DND-41 (cell line): ENCODE measurements at places on chromosomes 7 and 10.

GRCh38 chr7:151660141-151660540, 140.4 kb upstream of the RHEB start:
- no peak for DNase-seq

- no peak for DNase-seq
These were observed 97.2 kb downstream of the DOCK4 start for GRCh38 chr7:112108981-112109380.

DNA sequence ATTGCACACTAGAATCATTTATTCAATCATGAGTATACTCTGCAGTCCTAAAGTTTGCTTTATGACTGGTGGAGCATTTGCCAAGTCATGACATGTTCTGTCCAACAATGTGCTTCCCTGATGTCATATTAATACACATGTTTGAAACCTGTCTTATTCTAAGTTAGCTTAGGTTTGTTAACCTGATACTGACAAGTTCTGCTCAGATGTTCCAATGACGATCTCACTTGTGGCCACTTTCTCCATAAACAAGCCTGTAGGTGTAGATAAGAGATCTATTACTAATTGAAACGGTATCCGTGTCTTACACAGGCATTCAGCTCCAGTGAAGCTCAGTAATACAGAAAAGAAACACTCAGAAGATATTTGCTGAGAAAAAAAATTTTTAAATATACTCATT, 64.9 kb downstream of the GPR37 start:
- no peak for DNase-seq

GRCh38 chr7:155285833-155286232, 11.8 kb upstream of the INSIG1 start:
- DNase-seq, result no peak

DNA sequence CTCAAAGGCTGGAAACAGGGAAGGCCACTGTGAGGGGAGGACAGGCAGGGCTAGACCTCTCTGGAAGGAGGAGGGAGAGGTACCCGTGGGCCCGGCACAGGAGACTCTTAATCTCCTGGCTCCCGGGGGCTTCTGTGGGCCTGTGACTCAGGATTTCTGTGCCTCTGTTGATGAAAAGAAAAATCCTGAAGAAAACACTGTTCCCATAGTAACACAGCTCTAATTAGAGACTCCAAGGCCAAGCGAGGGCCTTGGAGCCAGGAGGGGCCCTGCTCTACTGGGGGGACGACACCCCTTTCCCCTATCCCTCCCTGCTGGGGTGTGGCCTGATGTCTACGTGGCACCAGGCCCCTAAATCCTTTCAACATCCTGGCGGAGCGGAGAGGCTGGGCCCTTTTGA, 174.1 kb upstream of the TNRC18 start:
- no peak for DNase-seq

- DNase-seq, result no peak
These were observed 469.7 kb upstream of the FOXK1 start for GRCh38 chr7:4212376-4212775.

DNA sequence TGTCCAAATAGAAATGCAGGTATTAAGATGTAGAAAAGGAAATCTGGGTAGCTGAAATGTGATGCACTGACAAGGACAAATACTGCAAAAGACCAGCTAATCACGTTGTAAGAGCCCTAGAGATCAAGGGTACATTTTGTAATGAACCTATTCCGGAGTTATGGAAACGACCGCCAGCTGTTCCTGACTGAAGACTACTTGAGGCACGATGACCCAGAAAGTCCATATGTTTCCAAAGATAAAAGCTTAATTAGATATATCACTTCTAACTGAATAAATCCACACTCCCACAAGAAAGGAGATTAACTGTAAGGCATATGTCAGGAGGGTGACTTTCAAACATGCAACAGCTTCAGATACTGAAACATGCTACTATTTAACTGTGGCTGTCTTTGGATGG, 253.5 kb downstream of the NSUN6 start:
- no peak for DNase-seq

GRCh38 chr10:130748409-130749057, 563.0 kb downstream of the TCERG1L start:
- no peak for DNase-seq

- no peak for DNase-seq
These were observed 142.9 kb upstream of the AKR1E2 start for GRCh38 chr10:4683137-4683536.

- DNase-seq, result peak; percentile 73
These were observed 94.2 kb upstream of the IGFBP3 start for GRCh38 chr7:46015107-46015868.

DNA sequence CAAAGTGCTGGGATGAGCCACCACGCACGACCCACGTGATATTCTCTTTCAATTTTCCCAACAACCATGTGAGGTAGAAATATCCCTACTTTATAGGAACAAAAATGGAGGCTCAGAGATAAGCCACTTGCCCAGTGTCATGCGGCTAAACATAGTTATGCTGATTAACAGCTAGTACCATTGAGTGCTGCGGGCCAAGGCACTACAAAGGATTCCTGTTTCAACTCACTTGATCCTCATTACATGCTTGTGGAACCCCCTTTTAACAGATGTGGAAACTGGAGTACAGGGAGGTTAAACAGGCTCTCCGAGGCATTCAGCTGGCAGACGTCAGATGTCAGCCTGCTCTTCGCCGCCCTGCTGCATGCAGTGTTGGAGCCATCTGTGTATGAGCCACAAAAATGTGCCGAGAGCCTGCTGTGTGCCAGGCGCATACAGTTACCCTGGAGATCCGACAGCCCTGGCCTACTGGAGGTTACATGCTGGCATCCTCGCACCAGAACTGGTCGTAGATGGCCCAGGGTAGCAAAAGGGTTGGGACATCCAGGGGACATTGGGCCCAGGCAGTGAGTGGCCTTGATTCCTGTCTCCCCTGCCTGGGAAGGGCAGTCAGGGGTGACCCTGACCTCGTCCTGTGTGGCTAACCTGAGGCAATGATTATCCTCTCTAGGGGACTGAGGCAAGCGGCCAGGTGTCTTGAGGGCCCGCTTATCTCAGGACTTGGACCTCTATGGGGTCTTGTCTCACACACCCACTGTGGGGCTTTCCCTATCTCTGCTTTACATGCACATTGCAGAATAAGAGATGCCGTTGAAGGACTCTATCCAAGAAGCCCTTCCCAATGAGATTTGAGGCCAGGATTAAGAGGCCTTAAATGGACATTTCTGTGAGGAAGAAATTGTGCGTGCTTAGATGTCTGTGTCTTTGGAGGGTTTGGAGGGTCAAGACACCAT, 18.5 kb upstream of the SRGN start:
- no peak for DNase-seq

DNA sequence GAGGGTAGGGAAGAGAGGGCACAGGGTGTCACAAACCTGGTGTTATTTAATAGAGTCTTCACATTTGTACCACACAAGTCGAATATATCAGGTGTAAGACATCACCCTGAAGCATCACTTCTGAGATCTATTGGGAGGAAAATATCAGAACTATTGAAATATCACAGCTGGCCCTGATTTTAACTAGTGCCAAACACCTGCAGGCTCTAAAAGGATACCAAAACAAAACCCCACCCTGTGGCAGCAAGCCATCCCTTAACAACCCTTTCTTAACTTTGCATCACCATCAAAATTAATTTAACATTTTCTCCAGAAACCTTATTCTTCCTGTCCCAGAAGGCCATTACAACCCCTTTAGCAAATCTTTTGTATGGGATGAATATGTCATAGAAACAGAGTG, 365.4 kb downstream of the SUGCT start:
- no peak for DNase-seq

GRCh38 chr7:29281782-29282541, 87.4 kb downstream of the CHN2 start:
- no peak for DNase-seq

- DNase-seq, result no peak
These were observed 54.2 kb downstream of the PNLIPRP2 start for GRCh38 chr10:116674901-116675423.

DNA sequence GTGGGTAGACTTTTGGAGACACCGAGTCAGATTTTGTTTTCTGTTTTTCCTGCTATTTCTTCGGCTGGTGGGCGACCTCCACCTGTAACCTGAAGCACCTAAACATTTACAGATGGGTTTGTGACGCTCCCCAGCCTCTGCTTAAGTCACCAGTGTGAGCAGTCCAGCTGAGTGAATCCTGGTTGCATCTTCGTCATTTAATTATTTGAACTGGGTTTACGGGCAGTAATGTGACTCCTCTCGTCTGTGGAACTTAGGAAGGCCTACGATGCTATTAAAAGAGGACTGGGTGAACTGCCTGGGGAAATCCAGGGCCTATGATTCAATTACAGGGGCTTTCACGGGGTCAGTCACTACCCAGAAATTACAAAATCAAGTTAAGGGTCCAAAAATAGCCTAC, 52.5 kb downstream of the WNT2 start:
- no peak for DNase-seq

GRCh38 chr10:130138479-130138866, 2.3 kb downstream of the GLRX3 start:
- no peak for DNase-seq

DNA sequence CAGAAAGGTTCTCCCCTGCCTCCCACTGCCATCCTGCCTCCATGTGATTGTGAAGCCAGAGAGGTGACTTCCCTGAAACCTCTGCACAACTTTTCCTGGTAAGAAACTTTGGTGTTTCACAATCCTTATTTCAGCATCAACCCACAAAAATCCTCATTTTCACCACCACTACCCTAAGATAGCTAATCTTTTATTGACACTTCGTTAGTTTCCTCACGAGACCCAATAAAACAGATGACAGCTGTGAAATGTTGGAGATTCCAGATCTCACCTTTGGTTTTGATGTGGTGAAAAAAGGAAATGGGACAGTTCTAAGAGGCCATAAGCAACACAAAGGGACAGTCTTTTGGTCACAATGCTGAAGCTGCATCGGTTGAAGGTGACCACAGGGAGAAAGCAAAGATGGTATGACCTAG, 59.9 kb upstream of the TM9SF3 start:
- no peak for DNase-seq

- no peak for DNase-seq
These were observed 81.0 kb upstream of the PFKP start for GRCh38 chr10:2986391-2986801.

GRCh38 chr10:60732198-60732806, 46.0 kb upstream of the CDK1 start:
- no peak for DNase-seq

- peak; percentile 19 for DNase-seq
These were observed 959 bp downstream of the PVRIG start for GRCh38 chr7:100220586-100221230.

DNA sequence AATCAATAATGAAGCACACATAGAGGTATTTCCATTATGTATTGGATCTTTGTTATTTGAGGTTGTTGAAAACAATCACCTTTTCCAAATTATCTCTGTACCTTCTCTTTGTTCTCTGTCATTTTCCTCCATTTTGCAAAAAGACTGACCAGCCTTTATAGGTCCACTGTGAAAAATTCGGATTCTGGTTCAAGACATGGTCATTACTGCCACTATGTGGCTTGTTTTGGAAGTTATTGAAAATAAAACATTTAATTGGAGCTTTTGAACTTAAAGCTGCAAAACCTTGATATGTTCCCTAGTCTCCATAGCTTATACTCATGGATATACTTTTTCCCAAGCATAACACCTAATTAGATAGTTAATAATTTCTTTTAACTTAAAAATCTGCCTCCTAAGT, 1094.4 kb downstream of the NRG3 start:
- DNase-seq, result no peak

DNA sequence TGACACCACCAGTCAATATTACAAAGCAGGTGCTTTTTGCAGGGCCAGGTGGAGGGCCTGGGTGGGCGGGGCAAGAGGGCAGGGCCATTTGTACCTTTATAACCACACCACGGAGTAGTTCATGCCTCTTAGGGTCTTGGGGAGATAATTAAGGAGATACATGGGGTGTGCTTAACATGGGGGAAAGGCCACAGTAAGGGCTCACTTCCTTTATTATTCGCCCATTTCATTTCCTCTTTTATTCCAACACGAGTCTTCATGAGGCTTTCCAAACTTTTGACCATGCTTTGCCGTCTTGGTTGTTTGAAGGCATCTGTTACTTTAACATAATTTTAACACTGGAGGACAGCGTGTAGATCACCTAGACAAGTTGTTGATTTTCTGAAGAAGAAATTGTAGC, 33.3 kb upstream of the LYZL2 start:
- DNase-seq, result no peak

GRCh38 chr7:35893649-35894048, 92.8 kb downstream of the SEPTIN7 start:
- DNase-seq, result no peak

DNA sequence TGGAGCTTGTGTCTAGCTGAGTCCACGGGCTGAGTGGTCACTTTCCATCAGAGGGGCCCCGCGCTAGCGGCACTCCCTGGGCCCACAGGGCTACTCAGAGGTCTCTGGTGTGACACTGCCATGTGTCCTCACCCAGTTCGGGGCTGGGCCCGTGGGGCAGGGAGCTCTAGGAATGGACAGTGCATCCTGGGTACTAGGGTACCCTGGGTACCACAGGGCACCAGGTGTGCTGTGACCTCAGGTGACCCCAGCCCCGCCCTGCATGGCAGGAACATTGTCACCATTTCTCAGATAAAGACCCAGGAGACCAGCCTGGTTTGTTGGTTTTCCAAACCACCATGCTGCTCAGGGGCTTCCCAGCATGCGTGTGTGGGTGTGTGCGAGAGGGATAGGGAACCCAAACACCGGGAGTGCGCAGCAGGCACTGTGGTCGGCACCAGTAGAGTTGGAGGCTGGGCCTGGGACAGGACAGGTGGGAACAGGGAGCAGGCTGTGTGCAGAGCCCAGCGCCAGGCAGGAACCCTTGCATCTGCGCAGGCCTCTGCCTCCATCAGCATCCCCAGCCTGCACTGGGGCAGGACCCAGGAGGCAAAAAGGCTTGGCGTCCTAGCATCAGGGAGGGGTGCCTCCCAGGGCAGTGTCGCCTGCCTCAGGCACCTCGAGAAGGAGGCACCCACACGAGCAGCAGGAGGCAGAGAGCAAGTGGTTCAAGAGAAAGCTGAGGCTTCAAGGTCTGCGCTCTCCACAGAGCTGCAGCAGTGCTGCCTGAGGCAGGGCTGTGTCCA, 19.4 kb upstream of the CSGALNACT2 start:
- DNase-seq, result no peak

DNA sequence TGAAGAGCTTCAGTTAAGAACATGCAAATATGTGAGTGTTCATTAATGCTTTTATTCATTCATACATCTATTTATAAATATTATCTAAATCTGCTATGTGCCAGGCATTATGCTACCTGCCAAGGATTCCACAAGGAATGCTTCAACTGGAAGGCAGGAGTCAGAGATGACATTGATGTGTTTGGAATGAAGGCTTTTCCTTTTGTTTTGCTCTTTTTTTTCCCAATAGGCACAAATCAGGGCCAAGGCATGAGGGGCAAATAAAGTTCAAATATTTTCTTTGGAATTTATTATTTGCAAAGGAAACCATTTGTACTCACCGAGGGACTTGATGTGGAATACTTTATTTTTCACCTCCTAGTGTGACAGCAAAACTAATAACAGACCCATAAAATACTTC, 530.3 kb downstream of the ARL4A start:
- no peak for DNase-seq

- no peak for DNase-seq
These were observed 47.5 kb upstream of the HNRNPH3 start for GRCh38 chr10:68284062-68285001.

DNA sequence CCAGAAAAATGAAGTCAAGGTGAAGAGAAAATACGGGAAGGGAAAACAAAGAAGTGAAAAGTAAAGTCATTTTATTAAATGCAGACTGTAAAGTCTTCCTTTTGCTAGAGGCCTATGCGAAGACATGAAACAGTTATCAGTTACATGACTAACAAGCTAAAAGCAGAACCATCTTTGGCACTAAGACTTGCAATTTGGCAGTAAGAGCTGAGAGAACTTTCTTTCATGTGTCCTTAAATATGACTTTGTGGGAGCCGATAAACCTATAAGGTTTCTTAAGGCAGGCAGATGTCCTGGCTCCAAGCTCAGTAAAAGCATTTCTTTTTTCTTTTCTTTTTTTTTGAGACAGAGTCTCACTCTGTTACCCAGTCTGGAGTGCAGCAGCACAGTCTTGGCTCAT, 10.4 kb downstream of the ANLN start:
- no peak for DNase-seq
